ENCODE measurements at places on chromosomes 7 and 10.
A peak's percentile ranks its signal among the peaks of the same experiment; 100 is the strongest.

GRCh38 chr7:41706228-41706930, 3.5 kb upstream of the INHBA start:
- no peak for DNase-seq

DNA sequence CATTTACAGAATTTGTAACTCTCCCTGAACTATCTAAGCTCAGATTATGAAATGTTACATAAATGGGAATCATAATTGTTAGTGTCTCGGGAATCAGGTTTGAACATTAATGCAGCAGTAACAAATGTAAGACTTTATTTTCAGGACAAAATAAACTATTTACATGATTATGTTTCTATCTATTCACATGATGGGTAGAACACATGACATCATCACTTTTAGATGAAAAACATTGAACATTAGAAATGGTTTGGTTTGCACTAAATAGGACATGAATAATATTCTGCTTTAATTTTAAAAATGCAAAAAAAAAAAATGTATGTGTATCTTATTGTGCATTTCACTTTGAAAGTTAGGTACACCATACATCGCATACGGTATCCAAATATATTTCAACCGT, 745.5 kb upstream of the POT1 start:
- DNase-seq, result no peak

- no peak for DNase-seq
These were observed 458.8 kb upstream of the ZMIZ1 start for GRCh38 chr10:78609976-78610375.

DNA sequence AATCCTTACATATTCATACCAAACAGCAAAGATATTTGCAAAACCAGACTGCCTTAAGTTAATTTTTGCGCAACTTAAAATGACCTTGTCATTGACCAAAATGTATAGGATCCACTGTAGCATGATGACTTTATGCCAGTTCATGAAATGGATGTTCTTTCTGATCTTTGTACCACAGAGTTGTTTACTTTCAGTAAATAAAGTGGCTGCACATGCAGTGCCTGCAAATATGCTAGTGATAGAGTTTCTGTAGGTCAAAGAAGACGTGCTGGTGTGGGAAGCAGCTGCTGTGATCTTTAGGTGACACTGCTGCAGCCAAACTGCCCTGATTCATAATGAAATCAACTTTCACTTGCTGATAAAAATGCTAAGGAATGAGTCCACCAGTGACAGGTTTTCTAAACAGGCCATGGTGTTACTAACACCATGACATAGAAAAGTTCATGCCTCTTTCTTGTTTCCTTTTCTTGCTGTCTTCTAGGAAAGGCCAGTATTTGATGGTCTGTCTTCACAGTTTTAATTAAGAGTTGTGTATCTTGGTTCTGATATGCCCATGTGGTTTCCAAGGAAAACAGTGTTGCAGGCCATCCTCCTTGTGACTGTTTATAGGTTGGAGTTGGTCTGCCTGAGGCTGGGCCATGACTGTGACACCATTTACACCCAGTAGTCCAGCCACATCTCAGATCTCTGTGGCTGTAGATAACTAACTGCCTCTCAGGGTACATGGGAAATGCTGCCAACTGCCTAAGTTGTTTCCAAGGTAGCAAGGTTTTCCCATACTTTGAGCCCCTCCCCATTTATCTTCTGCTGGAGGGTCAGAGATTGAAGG, 62.5 kb downstream of the INSYN2A start:
- no peak for DNase-seq

GRCh38 chr10:1609648-1609970, 127.7 kb downstream of the ADARB2 start:
- no peak for DNase-seq

GRCh38 chr10:87829986-87830729, 12.1 kb upstream of the ATAD1 start:
- no peak for DNase-seq

GRCh38 chr10:11177926-11178471, 160.3 kb downstream of the CELF2 start:
- no peak for DNase-seq

- no peak for DNase-seq
These were observed 75.3 kb upstream of the AGBL3 start for GRCh38 chr7:134910968-134911367.

DNA sequence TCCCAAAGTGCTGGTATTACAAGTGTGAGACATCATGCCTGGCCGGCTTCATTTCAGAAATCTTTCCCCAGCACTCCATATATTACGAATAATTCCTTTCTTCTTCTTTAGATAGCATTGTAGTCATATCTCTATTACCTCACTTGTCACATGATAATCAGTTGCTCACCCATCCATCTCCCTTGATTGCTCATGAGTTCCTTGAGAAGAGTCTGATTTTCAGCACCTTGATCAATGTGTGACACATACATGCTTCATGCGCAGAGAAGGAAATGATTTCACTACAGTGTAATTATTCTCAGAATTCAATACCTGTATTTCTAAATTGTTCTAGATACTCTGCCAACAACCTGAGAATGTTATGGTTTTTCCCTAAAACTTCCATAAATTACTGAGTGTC, 26.7 kb upstream of the GGCT start:
- no peak for DNase-seq

- no peak for DNase-seq
These were observed 49.7 kb downstream of the BZW2 start for GRCh38 chr7:16695621-16696237.

- DNase-seq, result no peak
These were observed 4.4 kb upstream of the ITGB8 start for GRCh38 chr7:20326342-20326741.

GRCh38 chr10:1142596-1142995, 86.4 kb downstream of the WDR37 start:
- no peak for DNase-seq

- no peak for DNase-seq
These were observed 31.5 kb downstream of the FGFR2 start for GRCh38 chr10:121566755-121567154.

- no peak for DNase-seq
These were observed 16.9 kb upstream of the GPR146 start for GRCh38 chr7:1027242-1028043.

GRCh38 chr7:157278791-157279724, 57.7 kb upstream of the DNAJB6 start:
- DNase-seq, result peak; percentile 52

- DNase-seq, result no peak
These were observed 132.4 kb downstream of the TSPAN12 start for GRCh38 chr7:120725376-120726039.

GRCh38 chr10:130615457-130615856, 479.3 kb downstream of the GLRX3 start:
- DNase-seq, result no peak

DNA sequence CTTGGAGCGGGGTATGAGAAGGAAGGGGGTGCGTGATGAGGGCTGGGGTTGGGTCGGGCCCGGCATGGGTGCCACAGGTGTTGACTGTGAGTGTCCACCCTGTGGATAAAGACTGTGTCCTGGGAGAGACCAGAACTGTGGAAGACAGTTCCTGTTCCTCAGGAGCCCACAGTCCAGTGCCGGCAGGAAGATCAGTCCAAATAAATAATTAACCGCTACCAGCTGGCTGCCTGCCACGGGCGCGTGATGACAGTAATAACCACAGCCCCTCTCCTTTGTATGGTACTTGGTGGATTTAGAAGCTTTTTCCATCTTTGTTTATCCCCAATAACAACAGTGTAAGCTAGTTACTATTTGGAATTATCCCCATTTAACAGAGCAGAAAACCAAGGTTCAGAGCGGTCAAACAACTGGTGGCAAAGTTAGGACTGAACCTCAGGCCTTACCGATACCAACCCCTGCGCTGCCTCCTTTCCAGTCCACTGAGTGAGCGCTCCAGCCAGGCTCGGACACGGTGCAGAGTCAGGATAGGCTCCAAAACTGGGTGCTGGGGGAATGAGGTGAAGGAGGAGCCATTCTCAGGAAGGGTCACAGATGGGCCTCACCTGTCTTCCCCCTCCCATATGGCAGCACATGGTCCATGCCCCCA, 5.1 kb downstream of the ZMIZ1 start:
- DNase-seq, result no peak

DNA sequence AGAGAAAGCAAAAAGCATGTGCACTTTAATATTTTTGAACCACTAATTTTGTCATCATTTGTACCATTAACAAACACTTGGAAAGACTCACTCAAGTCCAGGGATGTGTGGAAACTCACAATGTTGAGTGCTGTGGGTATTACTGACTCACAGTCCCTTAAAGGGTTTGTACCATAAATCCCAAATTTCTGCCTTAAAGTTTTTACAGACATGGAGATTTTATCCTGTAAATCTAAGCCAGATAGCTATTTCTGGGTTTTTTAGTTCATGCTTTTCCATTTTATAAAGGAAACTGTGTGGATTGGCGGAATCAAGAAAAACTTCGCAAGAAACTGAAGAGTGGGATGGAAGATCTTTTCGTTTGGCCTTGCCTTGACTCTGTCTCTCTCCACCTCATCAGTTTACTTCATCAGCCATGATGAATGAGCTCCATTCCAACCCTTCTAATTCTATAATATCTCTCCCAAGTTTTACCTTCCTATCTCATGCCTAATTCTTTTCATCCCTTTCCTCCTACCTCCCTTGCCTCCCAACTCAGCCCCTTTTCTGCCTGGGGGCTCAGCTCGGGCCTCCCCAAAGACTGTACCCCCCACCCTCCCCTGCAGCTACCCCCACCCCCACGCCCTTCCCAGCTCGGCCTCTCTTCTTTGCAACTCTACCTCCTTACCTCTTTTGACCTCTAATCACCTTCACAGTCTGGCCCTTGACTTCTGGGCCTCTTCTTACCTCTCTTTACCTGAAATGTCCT, 218.5 kb upstream of the MKLN1 start:
- DNase-seq, result no peak

DNA sequence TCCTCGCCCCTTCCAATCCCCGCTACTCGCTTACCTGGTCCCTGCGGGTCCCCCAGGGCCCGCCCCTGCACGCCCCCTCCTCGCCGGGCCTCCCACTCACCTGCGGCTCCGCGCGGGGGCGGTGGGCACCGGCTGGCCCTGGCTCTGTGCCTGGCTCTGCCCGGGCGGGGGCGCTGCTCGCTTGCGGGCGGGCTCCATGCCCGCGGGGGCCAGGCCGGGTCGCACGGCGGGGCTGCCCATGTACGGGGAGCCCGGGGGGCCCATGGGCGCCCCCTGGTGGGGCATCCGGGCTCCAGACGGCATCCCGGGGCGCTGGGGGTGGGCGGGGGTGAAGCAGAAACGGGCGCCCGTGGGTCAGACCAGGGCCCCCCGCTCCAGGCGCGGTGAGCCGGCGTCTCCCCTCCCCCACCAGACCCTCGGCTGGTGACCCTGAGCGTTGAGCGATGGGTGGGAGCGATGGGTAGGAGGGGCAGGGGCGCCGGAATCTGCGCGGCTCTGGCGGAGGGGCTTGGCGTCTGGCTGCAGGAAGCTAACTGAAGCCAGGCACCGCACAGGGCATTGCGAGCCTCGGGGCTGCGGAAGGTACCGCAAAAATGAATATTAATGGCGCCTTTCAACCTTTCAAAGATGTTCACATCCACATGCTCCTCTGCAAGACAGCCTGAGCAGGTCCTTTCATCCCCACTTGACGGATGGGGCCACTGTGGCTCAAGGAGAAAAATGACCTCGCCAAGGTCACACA, 3.0 kb downstream of the SMARCD3 start:
- DNase-seq, result peak; percentile 62

DNA sequence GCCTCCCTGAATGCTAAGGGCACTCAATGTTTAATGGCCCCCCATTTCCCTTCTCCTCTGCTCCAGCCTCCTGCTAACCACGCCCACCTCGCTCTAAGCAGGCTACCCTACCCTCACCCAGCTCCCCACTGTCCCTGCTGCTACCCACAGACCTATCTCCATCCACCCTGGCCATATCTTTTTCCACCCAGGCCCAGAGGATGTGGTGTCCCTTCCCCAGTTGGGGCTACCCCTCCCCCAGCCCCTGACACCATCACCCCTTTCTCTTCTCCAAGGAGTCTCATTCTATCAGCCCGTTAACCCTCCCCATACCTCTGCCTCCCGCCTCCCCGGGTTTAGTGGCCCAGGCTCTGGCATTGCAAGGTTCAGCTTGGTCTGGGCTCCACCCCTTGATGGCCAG, 28.9 kb upstream of the PPIF start:
- DNase-seq, result no peak

GRCh38 chr7:94883616-94884015, 23.8 kb upstream of the PPP1R9A start:
- DNase-seq, result no peak

- peak; percentile 34 for DNase-seq
These were observed 25.4 kb downstream of the RBM33 start for GRCh38 chr7:155669717-155670505.

DNA sequence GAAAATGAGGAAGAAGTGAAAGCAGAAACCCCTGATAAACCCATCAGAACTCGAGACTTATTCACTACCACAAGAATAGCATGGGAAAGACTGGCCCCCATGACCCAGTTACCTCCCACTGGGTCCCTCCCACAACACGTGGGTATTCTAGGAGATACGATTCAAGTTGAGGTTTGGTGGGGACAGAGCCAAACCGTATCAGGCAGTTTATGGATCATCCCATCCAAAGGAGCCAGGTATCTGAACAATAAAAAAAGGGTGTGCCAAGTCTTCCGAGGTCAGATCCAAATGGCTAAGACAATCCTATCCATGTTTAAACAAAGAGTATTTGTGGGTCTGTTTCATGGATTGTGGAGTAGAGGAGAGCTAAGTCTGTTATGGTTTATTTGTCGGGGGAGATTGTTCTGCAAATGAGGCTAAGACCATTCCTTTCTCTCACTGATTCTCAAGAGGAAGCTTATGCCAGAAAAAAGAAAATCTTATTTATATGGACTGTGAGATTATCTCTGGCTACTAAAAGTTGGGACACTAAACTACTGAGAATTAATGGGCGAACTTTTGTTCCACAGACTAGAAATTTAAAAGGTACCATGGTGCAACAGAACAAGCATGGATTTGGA, 203.7 kb downstream of the IPMK start:
- no peak for DNase-seq

DNA sequence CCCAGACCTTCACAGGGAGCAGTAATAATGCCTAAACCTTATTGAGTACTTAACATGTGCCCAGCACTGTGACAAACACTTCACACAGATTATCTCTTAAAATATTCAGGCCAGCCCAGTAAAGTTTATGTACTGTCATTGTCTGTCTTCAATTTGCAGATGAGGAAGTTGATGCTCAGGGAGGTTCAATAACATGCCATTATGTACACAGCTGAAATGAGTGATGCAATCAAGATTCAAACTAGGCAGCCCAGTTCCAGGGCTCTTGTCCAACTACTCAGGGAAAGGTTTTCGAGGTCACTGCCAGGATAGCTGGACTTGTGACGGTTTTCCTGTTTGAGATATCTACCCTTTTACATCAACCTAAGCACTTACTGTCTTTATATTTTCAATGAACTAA, 56.1 kb downstream of the AUTS2 start:
- DNase-seq, result no peak

DNA sequence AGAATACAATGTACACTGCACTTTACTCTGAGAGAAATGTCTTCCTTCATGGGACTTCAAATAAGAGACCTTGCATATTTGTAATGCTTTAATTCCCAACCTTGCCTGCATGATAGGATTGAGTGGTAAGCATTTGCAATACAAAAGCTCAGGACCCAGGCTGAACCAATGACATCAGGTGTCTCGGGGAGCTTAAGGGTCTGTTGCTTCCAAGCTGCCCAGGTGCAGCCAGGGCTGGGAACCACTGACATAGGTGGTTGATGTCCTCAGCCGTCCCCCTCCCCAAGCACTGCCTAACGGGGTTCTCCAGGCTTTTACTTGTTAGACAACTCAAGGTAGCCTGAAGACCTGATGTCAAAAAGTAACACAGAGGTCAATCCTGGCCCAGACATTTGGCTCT, 29.1 kb downstream of the FIGNL1 start:
- no peak for DNase-seq

GRCh38 chr10:77236700-77237099, 400.9 kb downstream of the KCNMA1 start:
- no peak for DNase-seq

- no peak for DNase-seq
These were observed 94.4 kb downstream of the FRMD4A start for GRCh38 chr10:14236341-14236740.

Measured in right hindlimb (tissue), 1 donor.